ENCODE measurements at places on chromosomes 6 and 20. TPM values are rescaled to one million over a fixed set of nuclear protein-coding genes. Genes with fewer than 3 reads are reported as not detected.

GHRH gene
- not detected for total RNA-seq

ARMH2 gene
- not detected for total RNA-seq

FBXO5 gene
- 4.5 TPM for total RNA-seq

GCNT2 gene
- total RNA-seq: 0.19 TPM

ULBP1 gene
- total RNA-seq: under 0.01 TPM

Data from regular cardiac myocyte (primary cell).